Type B pancreatic cell (in vitro differentiated cells): ENCODE measurements at places on chromosomes 11 and 22. TPM values are rescaled to one million over a fixed set of nuclear protein-coding genes. Genes with fewer than 3 reads are reported as not detected.

DNA sequence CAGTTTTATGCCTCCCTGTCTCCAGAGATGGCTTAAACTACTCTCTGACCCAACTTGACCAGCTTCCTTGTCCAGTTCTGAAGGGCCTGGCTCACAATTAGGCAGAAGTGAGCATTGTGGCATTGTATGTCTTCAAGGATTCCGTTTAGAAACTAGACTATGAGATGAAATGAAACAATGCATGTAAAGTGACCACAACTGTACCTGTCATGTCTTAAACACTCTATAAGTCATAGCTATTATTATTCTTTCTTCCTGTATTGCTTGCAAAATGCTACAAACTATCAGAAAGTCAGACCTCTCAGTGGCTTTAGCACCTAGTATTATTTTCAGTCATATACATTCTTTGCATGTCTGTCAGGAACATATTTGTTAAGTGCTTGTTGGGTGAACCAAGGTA lies 127.9 kb upstream of the MTMR2 start:
- no peak for DNase-seq

Gene CDC42BPG
- total RNA-seq: 20.1 and 47.7 TPM in 2 replicates

DNA sequence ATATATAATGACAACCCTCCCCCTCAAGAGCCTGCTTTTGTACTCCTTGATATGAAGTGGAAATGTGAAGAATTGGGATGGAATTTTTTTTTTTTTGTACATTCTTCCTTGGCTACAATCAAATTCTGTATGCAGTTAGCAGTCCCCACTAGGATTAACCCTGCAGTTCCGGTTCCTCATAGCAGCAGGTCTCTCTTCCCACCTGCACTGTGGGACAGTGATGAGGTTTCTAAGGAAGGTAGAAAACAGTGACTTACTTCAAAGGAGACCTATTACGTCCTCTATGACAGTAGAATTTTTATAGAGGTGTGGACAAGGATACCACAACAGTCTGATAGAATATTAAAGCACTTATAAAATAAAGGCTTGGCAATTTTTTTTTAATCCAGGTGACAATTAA lies 46.3 kb upstream of the ALKBH3 start:
- no peak for DNase-seq

Gene SLC22A6
- total RNA-seq: 1.5 TPM in 1 of 2 replicates, not detected in the other

Gene GAL
- total RNA-seq: 3.4 and 6.2 TPM in 2 replicates

GRCh38 chr11:73585834-73586575 lies 11.9 kb downstream of the FAM168A start:
- no peak for DNase-seq

GRCh38 chr22:19723232-19723982 lies at the start of gene GP1BB:
TSS of gene GP1BB (plus strand) at chr22:19723539. CDS start at chr22:19723570, 31 bp downstream.
- no peak for DNase-seq

- no peak for DNase-seq
Observed at GRCh38 chr11:78841456-78842060, 266.9 kb upstream of the NARS2 start.

Gene HORMAD2
- 0.43 TPM in 1 of 2 replicates, not detected in the other for total RNA-seq

GRCh38 chr22:22463855-22464540 lies 44.5 kb downstream of the ZNF280B start:
- DNase-seq: no peak
